ENCODE measurements at places on chromosomes 4 and X.

- DNase-seq, result peak; percentile 18
Measured at GRCh38 chr4:32455231-32455630, 1735.1 kb downstream of the PCDH7 start.

- no peak for DNase-seq
Measured at GRCh38 chr4:41324861-41325260, 68.1 kb downstream of the UCHL1 start.

- DNase-seq, result no peak
Measured at GRCh38 chr4:165293927-165294649, 33.4 kb upstream of the MSMO1 start.

- DNase-seq, result peak; percentile 90
Measured at GRCh38 chr4:7805533-7806337, 133.9 kb downstream of the AFAP1 start.

- no peak for DNase-seq
Measured at GRCh38 chr4:20483416-20483815, 216.8 kb upstream of the PACRGL start.

Measured in lung (tissue), 17 donors.